Body of pancreas (tissue), 4 donors: ENCODE measurements at places on chromosomes 5 and 9. TPM values are rescaled to one million over a fixed set of nuclear protein-coding genes. Genes with fewer than 3 reads are reported as not detected.

Gene SEC24A
- total RNA-seq: 10.2 TPM

DNA sequence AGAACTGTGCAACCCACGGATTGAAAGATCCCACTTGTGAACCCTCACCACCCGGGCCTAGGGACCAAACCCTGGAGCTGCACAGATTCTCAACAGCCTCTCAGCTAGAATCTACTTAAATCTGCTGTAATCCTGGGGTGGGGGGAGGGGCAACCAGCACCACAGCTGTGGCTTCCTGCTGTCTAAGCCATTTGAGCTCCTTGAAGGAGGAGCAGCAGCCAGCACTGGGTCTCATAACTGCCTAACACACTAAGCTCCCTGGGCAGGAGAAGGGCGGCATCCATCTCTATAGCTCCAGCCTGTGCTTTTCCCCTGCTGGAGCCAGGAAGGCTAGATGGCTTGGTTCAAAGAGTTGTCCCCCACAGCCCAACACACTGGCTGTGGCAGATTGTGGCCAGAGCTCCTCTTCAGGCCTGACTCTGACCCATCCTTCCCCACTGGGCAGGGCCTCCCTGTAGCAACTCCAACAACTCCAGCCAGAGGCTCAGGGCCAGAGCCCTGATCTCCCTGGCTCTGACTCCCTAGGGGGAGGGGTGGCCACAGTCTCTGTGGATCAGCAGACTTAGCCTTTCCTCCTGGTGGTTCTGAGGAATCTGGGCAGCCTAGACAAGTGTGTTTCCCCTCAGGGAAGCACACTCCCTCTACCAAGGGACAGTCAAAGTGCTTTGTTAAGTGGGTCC, 72.0 kb upstream of the C9orf72 start:
- DNase-seq: no peak

DNA sequence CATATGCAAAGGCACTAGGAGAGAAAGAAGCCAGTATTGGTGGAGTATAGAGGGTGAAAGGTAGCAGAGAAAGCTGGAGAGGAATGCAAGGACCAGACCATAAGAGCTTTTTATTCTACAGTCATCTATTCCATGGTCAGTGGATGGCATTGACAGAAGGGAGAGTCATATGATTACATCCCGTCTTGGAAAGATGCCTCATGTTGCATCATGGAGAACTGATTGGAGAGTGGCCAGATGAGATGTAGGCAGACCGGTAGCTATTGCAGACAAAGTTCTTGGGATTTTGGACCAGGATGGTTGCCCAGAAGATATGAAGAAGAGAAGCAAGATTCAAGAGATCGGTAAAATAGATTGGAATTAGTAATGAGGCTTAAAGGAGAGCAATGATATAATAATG, 260.7 kb downstream of the CHSY3 start:
- DNase-seq: no peak

- DNase-seq: no peak
Measured at GRCh38 chr9:110006657-110007056, 201.3 kb downstream of the C9orf152 start.

GRCh38 chr9:127045148-127045547, 77.3 kb downstream of the ANGPTL2 start:
- no peak for DNase-seq
